ENCODE measurements at places on chromosomes 13 and 19.

- H3K27ac ChIP-seq: no peak overlapping the region
- H3K36me3 ChIP-seq: no peaks in the 10 kb centered on the region
- H3K4me1 ChIP-seq: no peaks in the 10 kb centered on the region
- peaks cover 2% of the 10 kb centered on the region for H3K27me3 ChIP-seq
These were observed 7.2 kb upstream of the DNAJC15 start for GRCh38 chr13:43016226-43016625.

- no peak overlapping the region for H3K4me3 ChIP-seq
- peaks cover 5% of the 10 kb centered on the region for H3K4me1 ChIP-seq
- H3K36me3 ChIP-seq: peaks cover 3% of the 10 kb centered on the region
- no peak overlapping the region for H3K27ac ChIP-seq
These were observed 10.6 kb downstream of the REXO1 start for GRCh38 chr19:1837625-1838105.

DNA sequence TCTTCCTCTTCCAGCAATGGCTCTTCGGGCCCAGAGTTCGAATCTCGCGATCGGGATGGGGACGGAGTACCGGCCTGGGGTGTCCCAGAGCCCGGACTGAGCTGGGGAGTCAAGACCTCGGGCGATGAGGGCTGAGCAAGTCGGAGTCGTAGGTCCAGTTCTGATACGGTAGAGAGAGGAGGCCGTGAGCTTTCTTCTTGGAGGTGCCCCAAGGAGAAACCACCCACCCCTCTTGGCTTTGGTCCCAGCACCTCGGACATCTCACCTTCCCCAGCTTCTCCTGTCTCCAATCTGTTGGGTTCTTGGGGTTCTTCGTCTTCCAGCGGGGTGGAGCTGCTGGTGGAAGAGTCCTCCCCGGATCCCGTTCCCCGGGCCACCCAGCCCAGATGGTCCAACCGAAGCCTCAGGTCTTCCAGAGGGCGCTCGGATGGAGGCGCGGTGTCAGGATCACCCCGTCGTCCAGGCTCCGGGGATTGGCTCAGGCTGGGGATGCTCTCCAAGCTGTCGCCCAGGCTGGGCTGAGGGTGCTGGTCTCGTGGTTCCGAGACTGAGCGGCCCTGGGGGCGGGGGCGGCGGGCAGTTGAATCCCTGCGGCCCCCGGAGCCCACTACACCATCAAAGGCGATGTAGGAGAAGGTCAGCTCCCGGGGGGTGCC is 2.5 kb downstream of the RTN2 start:
- peaks cover 45% of the 10 kb centered on the region for H3K4me1 ChIP-seq
- H3K27me3 ChIP-seq: peaks cover 31% of the 10 kb centered on the region
- peak overlapping the region; percentile 15 for H3K4me3 ChIP-seq
- no peak for DNase-seq
- H3K27ac ChIP-seq: no peak overlapping the region

DNA sequence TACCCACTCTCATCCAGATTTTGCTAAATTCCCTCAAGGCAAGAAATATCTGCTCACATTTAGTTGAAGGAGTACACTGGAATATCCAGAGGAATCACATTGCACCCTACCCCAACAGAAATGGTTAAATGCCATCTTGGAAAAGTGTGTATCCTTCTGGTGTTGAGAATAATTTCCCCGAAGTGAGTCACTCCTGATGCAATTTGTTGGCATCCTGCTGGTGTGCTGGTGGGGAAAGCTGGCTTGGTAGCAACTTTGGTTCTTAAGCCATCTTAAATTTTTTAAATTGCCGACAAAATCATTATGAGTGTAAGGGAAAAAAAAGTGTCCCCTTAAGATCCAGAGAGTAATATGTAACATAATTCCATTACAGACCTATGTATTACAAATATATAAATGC is 337.3 kb upstream of the DACH1 start:
- H3K27me3 ChIP-seq: no peaks in the 10 kb centered on the region
- H3K4me1 ChIP-seq: no peaks in the 10 kb centered on the region
- H3K27ac ChIP-seq: no peak overlapping the region
- no peak overlapping the region for H3K4me3 ChIP-seq
- no peaks in the 10 kb centered on the region for H3K36me3 ChIP-seq
- no peak for DNase-seq

DNA sequence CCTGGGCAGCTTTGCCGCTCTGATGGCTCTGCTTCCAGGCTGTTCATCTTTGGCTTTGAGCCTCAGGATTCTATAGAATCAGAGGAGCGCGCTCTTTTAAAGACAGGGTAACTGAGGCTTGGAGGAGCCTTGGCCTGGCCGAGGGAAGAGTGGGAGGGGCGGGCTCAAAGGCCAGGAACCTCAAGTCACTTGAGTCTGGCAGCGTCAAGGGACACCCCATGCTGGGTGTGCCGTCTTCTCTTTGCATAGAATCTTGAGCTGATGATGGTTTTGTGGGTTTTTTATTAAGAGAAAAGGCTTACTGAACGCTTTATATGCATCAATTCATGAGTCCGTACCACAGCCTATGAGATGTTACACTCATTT is 1.1 kb downstream of the PGLS start:
- DNase-seq: no peak
- H3K4me3 ChIP-seq: peak overlapping the region; percentile 99
- H3K27me3 ChIP-seq: no peaks in the 10 kb centered on the region
- H3K27ac ChIP-seq: peak overlapping the region; percentile 79
- H3K4me1 ChIP-seq: peaks cover 28% of the 10 kb centered on the region

DNA sequence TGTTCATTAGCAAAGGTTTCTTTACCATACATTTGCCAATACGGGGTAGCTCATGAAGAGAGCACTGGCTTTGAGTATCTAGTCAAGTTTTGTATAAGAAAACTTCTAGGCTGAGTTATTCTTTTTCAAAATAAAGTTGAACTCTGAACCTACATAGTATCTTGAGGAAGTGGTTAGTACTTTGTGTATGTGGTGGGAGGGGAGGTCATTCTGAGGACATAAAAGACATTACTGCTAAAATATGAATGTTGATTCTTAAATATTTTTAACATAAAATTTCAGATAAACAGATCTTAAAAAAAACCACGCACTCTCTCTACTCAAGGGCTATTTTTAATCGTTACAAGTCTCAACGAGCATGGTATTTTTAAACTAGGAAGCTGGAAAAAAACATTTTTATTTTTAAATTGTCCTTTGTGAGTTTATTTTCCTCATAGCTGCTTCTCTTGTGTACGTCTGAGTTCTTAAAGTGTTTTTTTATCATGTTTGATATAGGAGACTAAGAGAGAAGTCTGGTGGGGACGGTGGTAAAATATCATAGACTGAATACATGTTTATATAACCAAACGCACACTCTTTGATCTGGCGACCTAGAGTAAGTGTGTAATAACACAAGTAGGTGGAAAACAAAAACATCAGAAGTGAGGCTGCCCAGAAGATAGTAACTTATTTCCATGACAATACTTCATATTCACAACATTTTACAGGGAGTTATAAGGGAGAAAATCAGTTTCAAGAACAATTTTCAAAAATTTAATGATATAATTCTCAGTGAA is 118.0 kb upstream of the POSTN start:
- no peak overlapping the region for H3K27ac ChIP-seq
- no peak overlapping the region for H3K4me3 ChIP-seq
- H3K36me3 ChIP-seq: no peaks in the 10 kb centered on the region
- H3K4me1 ChIP-seq: no peaks in the 10 kb centered on the region

- no peaks in the 10 kb centered on the region for H3K4me1 ChIP-seq
- H3K27me3 ChIP-seq: no peaks in the 10 kb centered on the region
- H3K27ac ChIP-seq: no peak overlapping the region
- DNase-seq: no peak
- H3K36me3 ChIP-seq: no peaks in the 10 kb centered on the region
- H3K4me3 ChIP-seq: no peak overlapping the region
These were observed 715.3 kb downstream of the OLFM4 start for GRCh38 chr13:53743906-53744305.

DNA sequence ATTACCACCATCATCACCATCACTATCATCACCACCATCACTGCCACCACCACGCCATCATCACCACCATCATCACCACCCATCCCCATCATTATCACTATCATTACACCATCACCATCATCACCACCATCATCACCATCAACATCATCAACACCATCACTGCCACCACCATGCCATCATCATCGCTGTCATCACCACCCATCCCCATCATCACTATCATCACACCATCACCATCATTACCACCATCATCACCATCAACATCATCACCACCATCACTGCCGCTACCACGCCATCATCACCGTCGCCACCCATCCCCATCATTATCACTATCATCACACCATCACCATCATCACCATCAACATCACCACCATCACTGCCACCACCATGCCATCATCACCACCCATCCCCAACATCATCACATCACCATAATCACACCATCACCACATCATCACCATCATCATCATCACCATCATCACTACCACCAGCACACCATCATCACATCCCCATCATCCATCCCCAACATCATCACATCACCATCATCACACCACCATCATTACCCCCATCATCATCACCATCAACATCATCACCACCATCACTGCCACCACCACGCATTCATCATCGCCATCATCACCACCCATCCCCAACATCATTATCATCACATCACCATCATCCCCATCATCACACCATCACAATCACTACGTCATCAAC is 61.7 kb downstream of the TUBGCP3 start:
- H3K36me3 ChIP-seq: no peaks in the 10 kb centered on the region
- DNase-seq: no peak
- H3K4me1 ChIP-seq: no peaks in the 10 kb centered on the region
- no peaks in the 10 kb centered on the region for H3K27me3 ChIP-seq
- H3K4me3 ChIP-seq: no peak overlapping the region

GRCh38 chr13:34013061-34013460 is 195.1 kb downstream of the RFC3 start:
- H3K4me3 ChIP-seq: no peak overlapping the region
- no peak overlapping the region for H3K27ac ChIP-seq
- H3K4me1 ChIP-seq: no peaks in the 10 kb centered on the region
- no peak for DNase-seq

- no peaks in the 10 kb centered on the region for H3K36me3 ChIP-seq
- H3K4me3 ChIP-seq: no peak within 1 kb of the TSS
- no peak for DNase-seq
- H3K27ac ChIP-seq: no peak within 1 kb of the TSS
- H3K27me3 ChIP-seq: peaks cover 26% of the 10 kb centered on the region
These were observed at the start of gene TNNI3 for GRCh38 chr19:55157064-55157908. TNNI3 (minus strand) TSS chr19:55157732; CDS start chr19:55157589, 143 bp downstream.

DNA sequence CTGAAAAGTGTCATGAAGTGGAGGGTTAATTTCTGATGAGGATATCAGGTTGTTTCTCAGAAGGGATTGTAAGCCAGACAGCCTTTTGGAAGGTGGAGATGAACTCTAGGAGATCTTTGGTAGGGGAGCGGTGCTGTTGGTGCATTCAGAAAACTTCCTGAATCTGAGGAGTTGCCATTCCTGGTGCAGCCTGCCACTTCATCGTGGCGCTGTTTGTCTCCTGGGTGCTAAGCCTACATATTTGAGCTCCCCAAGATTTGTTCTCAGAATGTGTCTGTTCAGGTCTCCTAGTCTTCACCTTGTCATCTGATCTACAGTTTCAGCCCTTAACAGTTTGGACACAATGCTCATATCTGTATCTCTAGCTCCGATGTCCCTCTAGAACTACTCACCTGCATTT is 285.6 kb downstream of the MTUS2 start:
- H3K27ac ChIP-seq: no peak overlapping the region
- H3K4me3 ChIP-seq: no peak overlapping the region
- no peak for DNase-seq
- no peaks in the 10 kb centered on the region for H3K4me1 ChIP-seq
- H3K36me3 ChIP-seq: no peaks in the 10 kb centered on the region

DNA sequence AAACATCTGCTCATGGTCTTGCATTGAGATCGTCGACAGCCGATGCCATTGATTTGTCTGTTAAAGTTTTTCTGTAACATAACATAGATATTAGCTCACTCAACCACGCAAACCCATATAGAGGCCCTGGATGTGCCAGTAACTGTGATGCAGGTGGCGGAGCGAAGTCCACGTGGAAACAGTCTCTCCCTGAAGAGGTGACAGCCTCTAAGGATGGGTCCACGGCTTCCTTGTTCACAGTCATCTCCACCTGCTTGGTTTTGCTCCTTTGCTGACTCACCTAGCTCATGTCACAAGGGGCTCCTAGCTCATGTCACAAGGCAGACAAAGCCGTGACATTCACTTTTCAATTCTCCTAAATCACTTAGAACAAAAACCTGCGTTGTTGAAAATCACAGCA is 42.4 kb upstream of the FARP1 start:
- peaks cover 3% of the 10 kb centered on the region for H3K27me3 ChIP-seq
- DNase-seq: no peak
- H3K36me3 ChIP-seq: no peaks in the 10 kb centered on the region
- H3K27ac ChIP-seq: no peak overlapping the region
- H3K4me3 ChIP-seq: no peak overlapping the region

DNA sequence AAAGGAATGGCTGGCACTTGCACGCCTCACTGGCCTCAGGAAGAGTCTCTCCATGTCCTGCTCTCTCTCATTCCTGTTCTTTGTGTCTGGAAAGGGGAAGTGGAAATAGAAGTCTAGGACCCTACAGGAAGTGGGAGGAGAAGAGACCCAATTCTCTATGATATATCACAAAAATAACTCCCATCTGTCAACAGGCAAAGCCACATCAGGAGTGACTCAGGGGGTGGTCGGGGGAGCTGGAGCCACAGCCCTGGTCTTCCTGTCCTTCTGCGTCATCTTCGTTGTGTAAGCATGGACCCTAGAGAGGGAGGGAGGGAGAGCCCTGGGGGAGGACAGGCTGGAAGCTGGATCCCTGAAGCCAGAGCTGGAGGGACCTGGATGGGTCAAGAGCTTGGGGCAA is 3.0 kb downstream of the SIGLEC9 start:
- H3K36me3 ChIP-seq: no peaks in the 10 kb centered on the region
- no peak overlapping the region for H3K27ac ChIP-seq
- H3K4me3 ChIP-seq: no peak overlapping the region
- DNase-seq: no peak
- H3K27me3 ChIP-seq: peaks cover 9% of the 10 kb centered on the region

DNA sequence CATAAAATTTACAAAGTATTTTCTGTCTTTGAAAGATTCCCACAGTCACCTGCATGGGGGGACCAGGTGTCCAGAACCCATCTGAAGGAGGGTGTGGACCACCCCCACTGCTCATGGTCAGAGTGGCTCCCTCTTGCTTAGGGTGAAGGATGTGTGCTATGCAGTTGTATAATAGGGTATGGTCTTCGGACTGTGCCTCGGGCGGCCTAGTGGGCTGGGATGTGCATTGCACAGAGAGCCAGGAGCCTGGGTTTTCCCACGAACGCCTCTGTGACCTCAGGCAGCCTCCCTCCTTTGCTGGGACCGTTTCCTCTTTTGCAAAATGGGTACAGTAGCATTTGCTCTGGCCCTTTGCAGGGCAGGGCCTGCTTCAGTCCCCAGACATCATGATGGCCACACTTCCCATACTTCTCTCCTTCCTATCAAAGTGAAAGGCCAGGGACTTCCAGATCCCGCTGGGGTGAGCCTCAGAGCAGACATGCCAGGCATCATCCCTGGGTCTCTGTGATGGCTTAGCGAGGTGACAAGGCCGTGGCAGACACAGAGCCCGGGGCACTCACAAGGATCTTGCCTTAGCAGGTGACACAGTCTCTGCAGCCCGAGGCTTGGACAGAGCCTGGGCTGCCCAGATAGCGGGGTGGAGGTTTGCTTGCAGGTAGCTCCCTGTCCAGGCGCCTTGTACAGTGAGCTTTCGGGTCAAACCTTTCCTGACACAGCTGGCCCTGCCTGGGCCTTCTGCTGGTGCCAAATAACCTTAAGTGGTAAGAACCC is 59.4 kb upstream of the ZNF536 start:
- no peaks in the 10 kb centered on the region for H3K36me3 ChIP-seq
- H3K4me3 ChIP-seq: no peak overlapping the region
- DNase-seq: no peak
- no peak overlapping the region for H3K27ac ChIP-seq

- no peaks in the 10 kb centered on the region for H3K36me3 ChIP-seq
- no peak for DNase-seq
- no peak overlapping the region for H3K27ac ChIP-seq
- no peaks in the 10 kb centered on the region for H3K4me1 ChIP-seq
These were observed 320.3 kb upstream of the EDNRB start for GRCh38 chr13:78238911-78239310.
